Tibial nerve (tissue), 4 donors: ENCODE measurements at places on chromosomes 12 and 14. TPM values are rescaled to one million over a fixed set of nuclear protein-coding genes. Genes with fewer than 3 reads are reported as not detected.

The PROX2 gene
- not detected for total RNA-seq

The SLC17A8 gene
- not detected for total RNA-seq

The BMAL2 gene
- total RNA-seq: 2.2 TPM

The OTX2 gene
- total RNA-seq: not detected

The ZC3H14 gene
- 52.8 TPM for total RNA-seq

The OASL gene
- total RNA-seq: not detected

The CIPC gene
- total RNA-seq: 38.1 TPM

The WIF1 gene
- total RNA-seq: not detected

The KCNMB4 gene
- 38.5 TPM for total RNA-seq

The ADAMTS20 gene
- not detected for total RNA-seq

The DHRS4L2 gene
- total RNA-seq: 16.8 TPM

The CLEC7A gene
- total RNA-seq: 9.3 TPM

The SLC4A8 gene
- total RNA-seq: 5.7 TPM

The TEX52 gene
- total RNA-seq: not detected

The CPM gene
- 54.0 TPM for total RNA-seq

The HOXC12 gene
- total RNA-seq: not detected

The CMA1 gene
- total RNA-seq: not detected

The NUDT14 gene
- total RNA-seq: 2.7 TPM

The ENDOU gene
- 1.2 TPM for total RNA-seq

The HOXC11 gene
- total RNA-seq: 0.20 TPM

The KRT74 gene
- total RNA-seq: not detected

The FGFR1OP2 gene
- 106 TPM for total RNA-seq

The TMEM179 gene
- total RNA-seq: 0.84 TPM

The A2ML1 gene
- 8.1 TPM for total RNA-seq

The CELA1 gene
- not detected for total RNA-seq

The CIROP gene
- not detected for total RNA-seq

The TMPRSS12 gene
- total RNA-seq: not detected

The PPFIBP1 gene
- total RNA-seq: 73.8 TPM
